Karpas-422 (cell line): ENCODE measurements at places on chromosomes 5 and 9.

DNA sequence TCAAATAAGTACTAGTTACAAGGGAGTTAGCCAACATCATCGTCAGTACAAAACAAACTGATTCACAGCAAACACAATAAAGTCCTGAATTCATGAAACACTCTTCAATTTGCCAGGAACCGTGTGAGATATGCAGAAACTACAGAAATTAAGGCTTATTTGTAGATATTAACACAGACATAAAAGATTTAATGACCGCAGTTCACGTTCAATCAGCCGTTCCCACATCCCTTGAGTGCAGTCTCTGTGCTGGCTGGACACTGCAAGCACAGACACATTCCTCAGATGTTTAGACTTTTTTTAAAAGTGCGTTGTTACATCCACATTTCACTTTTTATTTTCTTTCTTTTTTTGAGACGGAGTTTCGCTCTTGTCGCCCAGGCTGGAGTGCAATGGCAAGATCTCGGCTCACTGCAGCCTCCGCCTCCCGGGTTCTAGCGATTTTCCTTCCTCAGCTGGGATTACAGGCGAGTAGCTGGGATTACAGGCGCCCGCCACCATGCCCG, 566 bp upstream of the CEP78 start:
- peaks cover 27% of the 10 kb centered on the region for H3K4me1 ChIP-seq
- no peaks in the 10 kb centered on the region for H3K36me3 ChIP-seq
- DNase-seq, result peak; percentile 43
- H3K4me3 ChIP-seq, result peak overlapping the region; percentile 97

DNA sequence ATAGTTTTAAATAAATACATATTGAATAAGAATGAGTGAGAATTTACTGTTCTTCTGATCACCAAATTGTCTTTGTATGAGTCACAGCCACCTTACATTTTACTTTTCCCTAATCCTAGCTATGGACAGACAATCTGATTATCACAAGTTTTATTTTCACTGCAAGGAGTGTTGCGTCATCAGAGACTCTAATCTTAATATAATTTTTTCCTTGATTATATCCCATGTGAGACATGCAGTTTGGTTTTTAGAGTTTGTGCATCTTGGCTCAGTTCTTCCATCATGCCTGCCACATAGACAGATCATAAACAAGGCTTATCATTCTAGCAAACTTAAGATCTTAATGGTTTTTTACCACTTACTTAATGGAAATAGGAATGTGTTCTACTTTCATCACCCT, 478.5 kb upstream of the CDH18 start:
- H3K4me1 ChIP-seq, result no peaks in the 10 kb centered on the region
- H3K27ac ChIP-seq, result no peak overlapping the region
- H3K27me3 ChIP-seq, result no peaks in the 10 kb centered on the region

DNA sequence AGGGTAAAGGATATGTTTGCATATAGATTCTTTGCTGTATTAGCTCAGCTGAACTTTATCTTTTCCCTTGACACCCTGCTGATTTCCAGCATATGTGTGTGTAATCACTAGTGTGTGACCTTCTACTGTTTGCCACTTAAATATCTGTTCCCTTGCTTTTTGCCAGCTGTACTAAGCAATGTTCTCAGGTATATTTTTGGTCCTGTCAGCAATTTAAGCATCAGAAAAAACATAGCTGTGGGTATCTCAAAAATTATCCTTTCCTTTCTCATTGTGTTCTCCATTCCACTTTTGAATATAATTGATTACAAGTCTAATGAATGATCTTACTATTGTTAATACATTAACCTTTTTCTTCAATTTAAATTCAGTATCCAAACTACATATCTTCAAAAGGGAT, 59.2 kb upstream of the CDH10 start:
- DNase-seq, result no peak
- no peak overlapping the region for H3K27ac ChIP-seq
- H3K27me3 ChIP-seq, result no peaks in the 10 kb centered on the region
- no peaks in the 10 kb centered on the region for H3K36me3 ChIP-seq

GRCh38 chr9:96169484-96169883, 132.5 kb downstream of the HSD17B3 start:
- no peaks in the 10 kb centered on the region for H3K27me3 ChIP-seq
- H3K4me1 ChIP-seq, result no peaks in the 10 kb centered on the region
- no peaks in the 10 kb centered on the region for H3K36me3 ChIP-seq
- no peak for DNase-seq
- no peak overlapping the region for H3K27ac ChIP-seq

GRCh38 chr9:117677572-117677971, 26.6 kb upstream of the TLR4 start:
- H3K27me3 ChIP-seq, result no peaks in the 10 kb centered on the region
- H3K4me3 ChIP-seq, result no peak overlapping the region
- H3K36me3 ChIP-seq, result no peaks in the 10 kb centered on the region
- peak; percentile 61 for DNase-seq

DNA sequence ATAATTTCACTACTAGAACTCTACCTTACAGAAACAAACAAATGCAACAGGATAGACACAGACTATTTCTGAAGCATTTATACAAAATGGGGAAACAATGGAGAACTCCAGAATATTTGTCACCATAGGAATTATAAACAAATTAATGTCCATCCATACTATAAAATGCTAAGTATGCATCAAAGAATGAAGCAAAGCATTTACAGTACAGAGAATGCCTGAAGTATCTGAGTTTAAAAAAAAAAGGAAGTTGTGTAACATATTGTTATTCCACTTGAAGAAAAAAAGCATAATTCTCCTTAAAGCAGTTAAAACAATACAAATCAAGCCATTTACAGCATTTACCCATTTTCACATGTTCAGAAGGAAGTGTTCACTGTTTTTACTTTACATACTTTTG, 53.0 kb downstream of the DROSHA start:
- peaks cover 16% of the 10 kb centered on the region; the same call in 1 of the 2 replicates for H3K36me3 ChIP-seq
- H3K27ac ChIP-seq, result no peak overlapping the region
- no peaks in the 10 kb centered on the region for H3K27me3 ChIP-seq
- H3K4me3 ChIP-seq, result no peak overlapping the region
- H3K4me1 ChIP-seq, result peaks cover 13% of the 10 kb centered on the region
- DNase-seq, result no peak

DNA sequence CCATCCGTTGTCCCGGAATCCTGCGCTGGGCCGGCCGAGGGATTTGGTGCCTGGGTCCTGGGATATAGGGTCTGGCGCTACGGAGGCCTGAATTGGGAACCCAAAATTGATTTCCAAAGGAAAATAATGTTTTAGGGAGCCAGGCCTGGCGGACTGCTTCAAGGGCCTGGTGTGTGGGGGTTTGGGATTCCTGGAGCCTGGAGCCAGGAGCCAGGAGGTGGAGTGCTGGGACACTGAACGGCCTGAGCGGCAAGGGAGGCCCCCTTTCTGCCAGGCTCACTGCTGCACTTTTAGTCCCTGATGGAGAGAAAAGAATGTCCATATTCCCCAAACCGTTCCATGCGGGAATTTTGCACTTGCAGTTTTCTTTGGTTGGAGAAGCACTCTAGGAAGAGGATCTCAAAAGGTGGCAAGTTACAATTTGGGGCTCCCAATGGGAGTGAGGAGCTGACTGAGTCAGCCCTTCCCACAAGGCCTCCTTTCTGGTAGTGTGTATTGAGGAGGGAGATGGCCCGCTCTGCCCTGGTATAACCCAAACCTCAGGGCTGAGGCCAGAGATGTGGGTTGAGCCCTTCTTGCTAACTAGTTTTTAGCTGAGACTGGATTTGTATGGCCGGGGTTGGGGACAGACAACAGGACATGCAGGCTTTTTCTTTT, 2.2 kb downstream of the LMX1B start:
- no peaks in the 10 kb centered on the region for H3K36me3 ChIP-seq
- no peaks in the 10 kb centered on the region for H3K27me3 ChIP-seq
- H3K27ac ChIP-seq, result no peak overlapping the region
- H3K4me3 ChIP-seq, result no peak overlapping the region

- H3K27me3 ChIP-seq, result no peaks in the 10 kb centered on the region
- no peak overlapping the region for H3K4me3 ChIP-seq
- H3K27ac ChIP-seq, result no peak overlapping the region
- H3K36me3 ChIP-seq, result no peaks in the 10 kb centered on the region
- no peak for DNase-seq
These were observed 432.1 kb downstream of the CDH18 start for GRCh38 chr5:19555876-19556275.

GRCh38 chr9:131496844-131497405, 5.8 kb upstream of the POMT1 start:
- no peak for DNase-seq
- no peaks in the 10 kb centered on the region for H3K27me3 ChIP-seq
- H3K4me3 ChIP-seq, result no peak overlapping the region
- no peak overlapping the region for H3K27ac ChIP-seq

- no peak overlapping the region for H3K27ac ChIP-seq
- H3K36me3 ChIP-seq, result no peaks in the 10 kb centered on the region
- no peaks in the 10 kb centered on the region for H3K4me1 ChIP-seq
These were observed 233.9 kb upstream of the SGCD start for GRCh38 chr5:156093024-156093423.

- DNase-seq, result no peak
- H3K36me3 ChIP-seq, result no peaks in the 10 kb centered on the region
- H3K4me1 ChIP-seq, result no peaks in the 10 kb centered on the region
- H3K27me3 ChIP-seq, result no peaks in the 10 kb centered on the region
- no peak overlapping the region for H3K27ac ChIP-seq
These were observed 2.9 kb downstream of the BARX1 start for GRCh38 chr9:93952119-93952783.

- H3K4me3 ChIP-seq, result no peak overlapping the region
- no peak overlapping the region for H3K27ac ChIP-seq
- no peaks in the 10 kb centered on the region for H3K27me3 ChIP-seq
- no peaks in the 10 kb centered on the region for H3K4me1 ChIP-seq
- no peak for DNase-seq
These were observed 387.9 kb upstream of the MEF2C start for GRCh38 chr5:89270901-89271300.

DNA sequence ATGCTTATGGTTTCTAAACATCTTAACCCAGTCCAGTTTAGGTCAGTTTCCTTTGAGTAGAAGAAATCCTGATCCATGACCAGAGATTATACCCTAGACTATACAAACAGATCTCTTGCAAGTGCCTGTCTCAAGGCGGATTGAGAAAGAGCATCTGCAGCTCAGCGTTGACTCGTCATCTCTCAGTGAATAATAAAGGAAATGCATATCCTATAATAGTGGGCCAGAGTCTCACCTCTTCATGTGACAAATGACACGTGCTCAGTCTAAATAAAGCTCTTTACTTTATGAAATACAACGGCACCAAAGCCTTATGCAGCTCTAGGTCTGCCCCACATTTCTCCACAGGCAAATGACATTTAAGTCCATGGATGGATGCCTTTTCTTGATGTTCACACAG, 179.4 kb upstream of the NR3C1 start:
- peak; percentile 76 for DNase-seq
- H3K27ac ChIP-seq, result peak overlapping the region; percentile 69
- no peaks in the 10 kb centered on the region; the same call in 1 of the 2 replicates for H3K27me3 ChIP-seq
- H3K36me3 ChIP-seq, result no peaks in the 10 kb centered on the region
- H3K4me1 ChIP-seq, result peaks cover 18% of the 10 kb centered on the region

GRCh38 chr5:135831439-135831838, 3.0 kb upstream of the SLC25A48 start:
- DNase-seq, result no peak
- H3K4me1 ChIP-seq, result no peaks in the 10 kb centered on the region

DNA sequence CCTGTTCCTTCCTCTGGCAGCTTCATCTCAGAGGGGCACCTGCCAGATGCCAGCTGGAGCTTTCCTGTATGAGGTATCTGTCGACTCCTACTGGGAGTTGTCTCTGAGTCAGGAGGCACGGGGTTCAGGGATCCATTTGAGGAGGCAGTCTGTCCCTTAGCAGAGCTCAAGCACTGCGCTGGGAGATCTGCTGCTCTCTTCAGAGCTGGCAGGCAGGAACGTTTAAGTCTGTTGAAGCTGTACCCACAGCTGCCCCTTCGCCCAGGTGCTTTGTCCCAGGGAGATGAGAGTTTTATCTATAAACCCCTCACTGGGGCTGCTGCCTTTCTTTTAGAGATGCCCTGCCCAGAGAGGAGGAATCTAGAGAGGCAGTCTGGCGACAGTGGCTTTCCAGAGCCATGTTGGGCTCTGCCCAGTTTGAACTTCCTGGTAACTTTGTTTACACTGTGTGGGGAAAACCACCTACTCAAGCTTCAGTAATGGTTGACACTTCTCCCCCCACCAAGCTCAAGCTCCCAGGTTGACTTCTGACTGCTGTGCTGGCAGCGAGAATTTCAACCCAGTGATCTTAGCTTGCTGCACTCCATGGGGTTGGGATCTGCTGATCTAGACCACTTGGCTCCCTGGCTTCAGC, 11.8 kb upstream of the ITGA2 start:
- H3K27ac ChIP-seq, result no peak overlapping the region
- H3K36me3 ChIP-seq, result no peaks in the 10 kb centered on the region
- no peak for DNase-seq
- H3K4me1 ChIP-seq, result no peaks in the 10 kb centered on the region
- no peaks in the 10 kb centered on the region for H3K27me3 ChIP-seq
- H3K4me3 ChIP-seq, result no peak overlapping the region

DNA sequence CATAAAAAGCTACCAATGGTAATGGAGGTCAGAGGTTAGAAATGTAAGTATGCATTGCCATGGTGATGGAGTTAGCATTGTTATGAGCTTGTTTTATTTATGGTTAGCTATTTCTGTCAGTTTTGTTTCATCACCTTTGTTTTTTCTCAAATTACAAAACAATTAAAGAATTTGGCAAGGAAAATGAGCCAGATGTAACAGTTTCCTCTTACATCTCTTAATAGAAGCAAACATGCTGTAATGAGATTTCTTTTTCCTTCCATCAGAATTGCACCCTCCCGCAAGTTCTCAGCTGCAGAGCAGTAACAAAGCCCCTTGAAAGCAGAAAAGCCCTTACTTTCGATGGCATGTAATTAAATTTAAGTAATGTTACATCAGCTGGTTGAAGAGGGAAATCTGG, 233.0 kb downstream of the SGCD start:
- no peaks in the 10 kb centered on the region for H3K4me1 ChIP-seq
- H3K36me3 ChIP-seq, result no peaks in the 10 kb centered on the region
- no peaks in the 10 kb centered on the region; the same call in 1 of the 2 replicates for H3K27me3 ChIP-seq
- H3K27ac ChIP-seq, result no peak overlapping the region

DNA sequence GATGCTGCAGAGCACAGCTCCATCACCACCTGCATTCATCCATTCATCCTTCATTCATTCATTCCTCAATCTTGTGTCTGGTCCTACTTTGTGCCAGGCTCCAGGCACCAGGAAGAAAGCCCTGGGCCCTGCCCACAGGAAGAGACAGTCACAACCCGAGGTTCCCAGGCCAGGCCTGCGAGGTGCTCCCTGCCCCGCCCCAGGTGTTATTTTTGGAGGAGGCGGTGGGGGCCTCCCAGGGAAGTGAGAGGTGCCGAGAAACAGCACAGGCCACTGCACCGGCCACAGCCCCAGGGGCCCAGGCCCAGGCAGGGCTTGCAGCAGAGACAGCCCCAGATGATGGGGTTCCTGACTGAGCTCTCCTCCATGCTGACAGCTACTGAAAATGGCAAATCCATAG, 33.4 kb downstream of the VAV2 start:
- H3K27me3 ChIP-seq, result no peaks in the 10 kb centered on the region; the same call in 1 of the 2 replicates
- peak; percentile 75 for DNase-seq
- H3K4me3 ChIP-seq, result peak overlapping the region; percentile 55
- peaks cover 79% of the 10 kb centered on the region for H3K4me1 ChIP-seq

GRCh38 chr5:96031180-96031579, 69.5 kb upstream of the ELL2 start:
- DNase-seq, result no peak
- no peaks in the 10 kb centered on the region for H3K36me3 ChIP-seq
- no peak overlapping the region for H3K4me3 ChIP-seq
- H3K4me1 ChIP-seq, result no peaks in the 10 kb centered on the region
- no peak overlapping the region for H3K27ac ChIP-seq
- no peaks in the 10 kb centered on the region for H3K27me3 ChIP-seq
